T-helper 2 cell treated with Interferon-gamma antibody and Interleukin-4, amounts not matched to agents 5 μg/mL and 100 μg/mL, for 36 hours (primary cell): ENCODE measurements at places on chromosomes 12 and 14.

DNA sequence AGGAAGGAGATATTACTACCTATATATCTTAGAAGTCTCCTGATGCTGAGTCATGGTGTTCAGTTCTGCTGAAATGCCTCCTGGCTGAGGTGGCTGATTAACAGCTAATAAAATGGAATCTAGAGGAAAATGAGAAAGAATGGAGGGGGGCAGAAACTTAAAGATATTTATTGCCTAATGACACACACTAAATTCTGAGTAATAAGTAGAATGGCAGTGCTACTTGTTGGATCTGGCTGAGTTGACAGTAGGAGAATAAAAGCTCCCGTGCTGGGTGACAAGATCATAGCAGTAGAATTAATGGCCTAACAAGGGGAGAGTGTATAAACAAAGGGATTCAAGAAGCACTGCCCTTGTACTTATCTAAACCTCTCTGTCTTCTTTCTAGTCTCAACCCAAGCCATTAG lies 137.5 kb downstream of the CNTN1 start:
- no peak for DNase-seq

DNA sequence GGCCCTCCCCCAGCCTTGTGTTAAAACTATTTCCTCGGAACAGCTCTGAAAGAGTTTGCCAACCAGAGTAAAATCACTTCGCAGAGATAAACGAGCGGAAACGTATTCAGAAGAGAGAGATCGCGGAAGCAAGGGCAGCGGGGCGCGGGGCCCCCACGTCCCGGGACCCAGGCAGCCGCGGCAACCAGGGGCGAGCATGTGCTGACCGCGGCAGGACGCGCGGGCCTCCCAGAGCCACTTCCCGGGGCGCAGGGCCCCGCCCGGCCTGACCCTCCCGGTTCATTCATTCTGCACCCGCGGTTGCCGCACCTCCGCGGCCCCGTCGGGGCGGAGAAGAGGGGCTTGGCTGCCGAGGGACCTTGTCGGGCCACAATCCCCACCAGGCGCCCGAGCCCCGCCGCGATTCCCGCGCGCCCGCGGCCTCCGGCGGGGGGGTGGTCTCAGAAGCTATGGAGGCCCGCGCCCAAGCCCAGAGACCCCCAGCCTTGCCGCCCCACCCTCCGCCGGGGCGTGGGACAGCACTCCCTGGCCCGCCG lies 598 bp downstream of the UBE2N start:
- DNase-seq: peak; percentile 40

DNA sequence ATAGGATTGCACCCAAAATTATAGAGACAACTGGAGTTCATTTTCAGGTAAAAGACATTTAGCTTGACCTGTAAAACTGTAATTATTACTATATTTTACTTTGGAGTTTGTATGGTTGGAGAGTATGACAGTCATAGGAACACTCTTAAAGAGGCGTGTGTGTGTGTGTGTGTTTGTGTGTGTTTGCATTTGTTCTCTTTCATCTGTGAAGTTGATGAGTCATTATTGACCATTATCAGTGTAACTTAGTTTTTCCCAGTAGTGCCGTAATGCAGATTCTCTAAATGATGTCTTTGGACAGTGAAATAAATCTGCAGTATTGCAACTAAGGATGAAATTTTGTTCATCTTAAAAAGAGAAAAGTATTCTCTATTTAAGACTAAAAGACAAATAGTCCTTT lies 13.0 kb downstream of the WASHC4 start:
- DNase-seq: no peak

DNA sequence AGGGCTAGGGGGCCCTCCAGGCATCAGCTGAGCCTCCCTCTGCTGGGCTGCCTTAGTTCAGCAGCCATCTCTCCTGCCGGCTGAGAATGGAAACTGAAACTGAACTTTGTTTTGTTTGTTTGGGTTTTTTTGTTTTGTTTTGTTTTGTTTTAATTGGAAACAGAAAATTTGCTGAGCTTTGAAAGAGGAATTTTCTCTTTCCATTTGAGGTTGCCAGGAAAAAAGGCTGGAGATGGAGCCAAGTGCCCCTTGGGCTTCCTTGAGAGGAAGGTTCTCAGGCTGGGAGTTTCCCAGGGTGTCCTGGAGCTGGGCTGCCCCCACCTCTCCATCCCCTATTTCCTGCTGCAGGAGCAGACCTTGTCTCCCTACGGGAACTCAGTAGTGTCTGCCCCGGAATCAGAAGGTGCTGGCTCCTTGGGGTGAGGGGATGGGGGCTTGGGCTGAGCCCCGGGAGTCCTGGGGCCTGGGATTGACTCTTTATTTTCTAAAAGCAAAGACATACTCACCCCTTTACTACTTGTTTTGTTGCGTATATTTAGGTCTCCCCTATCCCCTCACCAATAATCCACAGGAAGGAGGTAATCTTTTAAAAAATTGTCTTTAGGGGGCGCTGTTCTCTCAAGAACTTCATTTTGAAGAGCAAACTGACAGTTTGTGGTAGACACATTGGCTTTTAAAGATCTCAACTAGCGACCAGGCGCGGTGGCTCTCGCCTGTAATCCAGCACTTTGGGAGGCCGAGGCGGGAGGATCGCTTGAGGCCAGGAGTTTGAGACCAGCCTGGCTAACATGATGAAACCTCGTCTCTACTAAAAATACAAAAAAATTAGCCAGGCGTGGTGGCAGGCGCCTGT lies 21.3 kb upstream of the OASL start:
- peak; percentile 44 for DNase-seq

DNA sequence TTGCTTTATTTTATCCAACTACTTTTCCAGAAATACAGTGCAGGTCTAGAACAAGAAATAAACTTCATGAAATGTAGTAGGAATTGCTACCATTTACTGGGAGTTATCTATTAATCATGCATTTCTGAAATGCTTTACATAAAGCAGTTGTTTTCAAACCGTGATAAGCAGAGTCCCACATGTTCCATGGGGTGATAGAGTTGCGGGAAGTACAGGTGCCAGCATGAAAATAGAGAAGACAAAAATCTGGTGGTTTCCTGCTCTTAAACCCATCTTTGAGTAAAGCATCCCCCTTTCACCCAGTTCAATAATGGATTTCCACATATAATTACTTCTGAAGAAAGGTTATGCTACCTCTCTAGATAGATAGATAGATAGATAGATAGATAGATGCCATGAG lies 123.7 kb upstream of the PDZRN4 start:
- no peak for DNase-seq

GRCh38 chr12:50246197-50246865 lies 37.0 kb downstream of the LIMA1 start:
- no peak for DNase-seq

- no peak for DNase-seq
These were observed 61.1 kb downstream of the NINJ2 start for GRCh38 chr12:601976-602699.

DNA sequence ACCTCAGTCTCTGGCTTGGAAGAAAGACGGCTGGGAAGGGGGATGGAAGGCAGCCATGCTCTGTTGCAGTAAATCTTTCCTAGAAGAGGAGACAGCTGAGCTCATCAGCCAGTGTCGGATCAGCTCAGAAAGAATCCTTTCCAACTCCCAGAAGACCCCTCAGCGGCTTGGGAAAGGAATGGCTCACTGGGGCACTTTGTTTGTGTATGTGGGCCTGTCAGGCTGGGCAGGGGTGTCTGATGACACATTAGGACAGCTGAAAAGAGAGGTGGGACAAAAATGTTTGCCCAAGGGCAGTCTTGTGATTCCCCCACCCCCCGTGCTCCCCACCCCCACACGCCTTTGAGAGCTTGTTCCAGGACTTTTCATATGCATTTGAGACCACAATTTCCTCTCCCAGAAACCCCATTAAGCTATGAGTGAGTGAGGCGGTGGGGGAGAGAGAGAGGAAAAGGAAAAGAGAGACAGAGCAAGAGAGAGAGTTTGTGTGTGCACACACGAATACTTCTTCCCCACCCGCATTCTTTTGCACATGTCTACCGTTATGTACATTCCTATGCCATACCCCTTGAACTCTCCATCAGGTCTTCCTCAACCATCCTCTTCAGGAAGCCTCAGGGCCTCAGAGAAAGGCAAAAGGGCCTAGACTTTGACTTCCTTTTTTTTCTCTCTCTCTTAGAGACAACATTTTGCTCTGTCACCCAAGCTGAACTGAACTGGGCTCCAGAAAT lies 198.9 kb downstream of the ZFP36L1 start:
- DNase-seq: no peak

GRCh38 chr12:102029141-102029540 lies 32.6 kb downstream of the WASHC3 start:
- DNase-seq: no peak
